ENCODE measurements at places on chromosomes 1 and 21. TPM values are rescaled to one million over a fixed set of nuclear protein-coding genes. Genes with fewer than 3 reads are reported as not detected.

DNA sequence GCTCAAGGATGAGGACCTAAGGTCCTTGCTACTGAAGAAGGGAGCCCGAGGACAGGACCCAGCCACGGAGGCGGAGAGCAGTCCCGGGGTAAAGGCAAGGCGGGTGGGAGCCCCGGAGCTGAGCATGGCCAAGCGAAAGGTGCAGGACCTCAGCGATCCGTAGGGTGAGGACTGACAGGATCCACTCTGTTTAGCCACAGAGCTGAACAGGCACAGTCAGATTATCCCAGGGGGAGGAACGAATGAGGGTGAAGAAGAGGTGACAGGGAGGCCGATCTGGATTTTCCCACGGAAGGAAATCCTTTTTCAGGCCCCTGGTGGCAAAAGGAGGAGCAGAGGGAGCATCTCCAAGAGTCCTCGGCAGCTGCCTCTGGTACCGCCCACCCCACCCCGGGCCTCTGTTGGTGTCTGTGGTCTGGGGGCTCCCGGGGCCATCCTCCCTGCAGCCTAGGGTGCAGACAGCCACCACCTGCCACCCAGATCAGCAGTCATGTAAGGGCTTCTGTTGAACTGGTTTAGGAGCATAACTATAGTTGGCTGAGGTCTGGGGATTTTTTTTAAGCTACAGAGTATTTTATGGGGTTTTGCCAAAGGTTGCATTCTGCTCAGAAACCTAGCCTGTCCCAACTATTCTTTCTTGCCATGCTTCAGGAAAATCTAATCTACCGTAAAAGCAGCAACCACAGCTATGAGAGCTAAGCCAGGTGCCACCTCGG lies 32.3 kb upstream of the LBR start:
- DNase-seq = peak; percentile 74

Gene GUCA2B
- not detected for total RNA-seq

GRCh38 chr1:201251851-201252430 lies 31.4 kb upstream of the PKP1 start:
- DNase-seq = peak; percentile 66

DNA sequence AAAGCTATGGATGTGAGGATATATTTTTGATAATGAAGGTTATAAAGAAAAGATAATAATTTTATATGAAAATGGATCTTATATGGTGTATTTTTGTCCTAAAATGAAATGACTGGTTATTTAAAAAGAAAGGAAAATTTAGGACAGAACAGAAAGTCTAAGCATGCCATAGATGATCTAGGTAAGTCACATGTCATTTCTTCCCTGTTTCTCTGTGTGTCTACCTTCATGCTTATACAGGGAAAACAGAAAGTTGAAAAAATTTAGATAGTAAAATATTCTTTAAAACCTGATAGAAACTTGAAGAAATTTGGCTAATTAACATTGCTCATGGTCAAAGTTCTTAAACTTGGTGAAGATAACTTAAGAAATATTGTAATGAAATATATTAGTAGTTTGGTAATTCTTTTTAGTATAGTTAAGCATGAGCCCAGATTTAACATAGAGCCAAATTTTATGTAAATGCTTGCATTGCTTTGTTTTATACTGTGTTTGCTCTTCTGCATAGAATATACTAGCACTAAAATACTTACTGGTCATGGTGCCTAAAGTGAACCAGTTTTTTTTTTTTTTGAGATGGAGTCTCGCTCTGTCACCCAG lies 12.4 kb upstream of the GBP4 start:
- no peak for DNase-seq

- no peak for DNase-seq
Measured at GRCh38 chr1:203308923-203309331, 3.6 kb downstream of the BTG2 start.

- no peak for DNase-seq
Measured at GRCh38 chr1:53176452-53177208, 20.0 kb upstream of the CPT2 start.

DNA sequence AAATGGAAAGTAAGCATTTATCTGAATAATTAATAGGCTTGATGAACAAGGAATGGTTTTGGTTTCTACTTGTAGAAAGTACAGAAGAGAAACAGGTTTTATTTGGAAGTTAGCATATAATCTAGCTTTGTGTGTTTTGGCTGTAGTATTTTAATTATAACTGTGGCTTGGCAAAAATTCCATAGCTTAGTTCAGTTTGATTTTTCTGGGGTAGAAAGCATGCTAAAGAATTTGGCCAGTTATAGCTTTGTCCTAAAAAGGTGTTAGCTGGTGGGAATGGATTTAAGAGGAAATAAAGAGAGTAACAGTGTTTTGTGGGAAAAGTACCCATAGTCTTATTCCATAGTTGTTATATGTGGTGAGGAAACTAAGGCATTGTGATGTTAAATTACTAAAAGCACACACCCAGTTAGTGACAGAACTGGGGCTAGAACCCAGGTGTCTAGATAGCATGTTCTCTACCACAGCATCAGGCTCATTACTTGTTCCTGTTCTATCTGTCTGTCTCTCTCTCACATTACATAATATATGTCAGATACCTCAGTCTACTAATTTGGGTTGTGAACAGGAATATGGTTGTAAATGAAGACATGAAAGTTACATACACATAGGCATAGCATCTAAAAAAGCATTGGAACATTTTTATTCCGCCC lies 55.0 kb downstream of the MPZL1 start:
- no peak for DNase-seq

- DNase-seq = peak; percentile 67
Measured at GRCh38 chr1:226572325-226572726, 23.8 kb downstream of the STUM start.

DNA sequence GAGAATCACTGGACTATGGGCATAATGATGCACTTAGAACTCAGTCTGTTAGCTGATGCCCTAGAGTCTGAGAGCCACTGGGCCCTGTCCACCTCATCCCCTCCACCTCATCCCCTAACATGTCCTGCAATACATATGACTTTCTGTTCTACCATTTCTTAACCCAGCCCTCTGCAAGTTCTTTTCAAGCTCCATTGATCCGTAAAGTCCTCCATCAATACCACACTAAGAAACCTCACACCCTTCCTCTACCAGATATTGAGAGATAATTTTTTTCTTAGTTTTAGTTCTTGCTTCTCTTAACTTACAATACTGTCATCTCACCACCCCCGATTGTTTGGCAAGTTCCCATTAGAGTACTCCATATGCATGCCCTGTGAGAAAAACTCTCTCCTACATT lies 22.1 kb downstream of the FCRL4 start:
- no peak for DNase-seq

DNA sequence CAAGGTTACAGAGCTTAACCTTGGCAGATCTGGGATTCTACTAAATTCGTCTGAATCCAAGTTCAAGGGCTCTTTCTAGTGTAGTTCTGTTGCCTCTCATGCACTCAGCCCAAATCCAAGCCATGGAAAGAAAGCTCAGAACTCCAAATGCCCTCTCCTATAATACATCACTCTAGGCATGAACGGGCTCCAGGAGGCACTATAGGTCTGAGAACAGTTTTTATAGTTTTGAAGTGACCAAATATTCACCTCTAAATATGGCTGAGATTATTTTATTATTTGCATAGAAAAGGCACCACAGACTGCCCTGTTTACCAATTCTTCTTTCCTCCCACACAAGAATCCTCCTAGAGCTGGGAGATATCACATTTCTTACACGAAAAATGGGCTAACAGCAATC lies 327.9 kb upstream of the BEND5 start:
- DNase-seq = no peak

Gene KISS1
- total RNA-seq = not detected

- peak; percentile 37 for DNase-seq
Measured at GRCh38 chr1:11521582-11522399, 42.8 kb downstream of the DISP3 start.

DNA sequence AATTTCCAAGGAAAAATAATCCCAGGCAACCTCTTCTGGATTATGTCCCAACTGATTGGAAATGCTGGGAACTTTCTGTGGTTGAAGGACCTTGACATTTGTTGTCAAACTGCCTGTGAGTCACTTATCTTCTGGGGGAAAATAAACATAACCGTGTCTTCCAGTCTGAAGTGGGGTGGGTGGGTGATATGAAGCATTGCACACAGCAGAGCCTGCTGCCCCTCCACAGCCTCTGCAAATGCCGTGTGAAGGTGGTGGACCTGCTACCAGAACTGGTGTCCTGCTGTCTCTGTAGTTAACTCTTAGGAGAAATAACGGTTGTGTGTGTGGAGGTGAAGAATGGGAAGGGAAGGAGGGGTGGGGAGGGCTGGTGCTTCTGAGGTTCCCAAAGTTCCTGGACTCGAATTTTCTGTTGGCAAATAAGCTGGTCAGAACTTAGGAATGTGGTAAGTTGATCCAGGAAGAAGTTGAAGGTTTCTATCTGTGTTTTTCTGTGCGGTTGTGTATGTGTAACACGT lies 23.2 kb downstream of the GALNT2 start:
- no peak for DNase-seq

Gene LRRC38
- not detected for total RNA-seq

Gene CAPN2
- total RNA-seq = 234 TPM

- no peak for DNase-seq
Measured at GRCh38 chr1:1335283-1335682, 4.2 kb downstream of the TAS1R3 start.

DNA sequence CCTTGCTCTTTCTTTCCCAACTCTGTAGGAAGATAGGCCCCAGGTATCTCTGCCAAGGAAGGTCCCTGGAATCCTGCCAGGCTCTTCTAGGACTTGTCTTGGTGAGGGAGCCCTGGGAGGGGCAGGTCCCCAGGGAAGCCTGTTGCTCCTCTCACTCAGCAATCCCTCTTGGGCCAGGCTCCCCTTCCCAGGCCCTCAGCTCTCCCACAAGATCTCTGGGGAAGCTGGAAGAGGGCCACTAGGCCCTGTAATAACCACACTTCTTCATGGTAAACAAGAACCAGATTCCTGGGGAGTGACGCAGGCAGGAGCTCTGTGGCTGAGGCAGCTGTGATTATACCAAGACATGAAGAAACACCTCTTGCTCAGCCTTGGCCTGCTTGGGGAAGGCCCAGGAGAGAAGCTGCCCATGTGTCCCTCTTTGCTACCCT lies 9.9 kb upstream of the MAPKAPK2 start:
- DNase-seq = peak; percentile 83

- no peak for DNase-seq
Measured at GRCh38 chr1:31927661-31927980, 10.5 kb downstream of the PTP4A2 start.

GRCh38 chr1:74057719-74058118 lies 140.3 kb downstream of the LRRIQ3 start:
- DNase-seq = no peak

Gene TMEM125
- total RNA-seq = 0.29 TPM

Gene IRF6
- 2.7 TPM for total RNA-seq

DNA sequence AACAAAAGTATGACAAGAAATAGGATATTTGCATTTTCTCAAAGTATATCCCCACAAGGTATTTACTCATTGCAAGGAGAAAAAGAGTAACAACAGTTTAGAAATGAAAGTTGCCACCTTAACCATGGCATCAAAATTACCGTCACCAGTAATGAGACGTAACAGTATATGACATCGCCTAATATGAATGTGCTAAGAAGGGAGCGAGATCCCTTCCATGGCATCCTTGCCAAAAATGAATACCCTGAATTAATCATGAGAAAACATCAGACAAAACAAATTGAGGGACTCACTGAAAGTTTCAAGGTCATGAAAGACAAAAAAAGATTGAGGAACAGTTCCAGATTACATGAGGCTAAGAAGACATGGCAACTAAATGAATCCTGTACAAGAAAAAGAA lies 78.9 kb upstream of the MROH9 start:
- DNase-seq = no peak
